ENCODE measurements at places on chromosomes 11 and 22.
A peak's percentile ranks its signal among the peaks of the same experiment; 100 is the strongest.

DNA sequence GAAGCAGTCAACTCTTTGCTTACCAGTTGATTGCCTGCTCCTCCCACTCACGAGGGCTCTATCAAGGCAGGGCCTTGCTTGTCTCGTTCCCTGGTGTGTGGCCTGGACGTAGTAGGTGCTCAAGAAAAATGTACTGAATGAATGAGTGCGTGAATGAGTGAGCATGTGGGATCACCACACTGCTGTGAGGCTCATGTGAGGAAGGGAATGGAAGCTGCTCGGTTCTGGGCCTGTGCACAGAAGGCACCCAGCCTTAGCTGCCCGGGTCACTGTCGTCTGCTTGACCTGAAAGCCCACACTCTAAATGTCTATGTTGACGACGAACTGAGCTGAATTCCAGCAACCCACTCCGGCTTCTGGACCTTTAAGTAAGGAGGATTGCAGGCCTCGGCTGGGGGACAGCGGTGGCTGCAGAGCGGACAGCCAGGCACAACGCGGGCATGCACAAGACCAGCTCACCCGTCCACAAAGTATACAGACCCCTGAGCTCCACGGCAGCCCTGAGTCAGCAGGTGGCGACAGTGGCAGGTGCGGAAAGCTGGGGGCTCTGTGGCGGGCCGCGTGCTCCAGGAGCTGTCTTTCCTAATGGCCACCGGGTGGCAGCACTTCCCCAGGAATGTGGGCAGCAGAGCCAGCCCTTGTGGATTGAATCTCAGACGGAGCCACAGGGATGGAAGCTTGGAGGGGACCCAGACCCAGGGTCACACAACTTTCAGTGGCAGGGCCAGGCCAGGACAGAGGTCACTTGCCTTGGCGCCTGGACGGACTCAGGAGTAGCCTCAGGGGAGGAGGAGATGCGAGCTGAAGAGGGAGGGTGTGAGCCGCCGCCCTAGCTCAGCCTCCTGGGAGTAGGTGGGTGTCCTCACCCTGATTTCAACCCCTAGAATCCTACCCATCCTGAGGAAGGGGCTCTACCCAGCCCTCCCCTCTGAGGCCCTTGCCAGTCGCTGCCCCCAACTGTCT is 5.0 kb upstream of the PICK1 start:
- DNase-seq = peak; percentile 90

GRCh38 chr11:44957776-44958564 is 7.3 kb upstream of the TP53I11 start:
- DNase-seq = no peak

DNA sequence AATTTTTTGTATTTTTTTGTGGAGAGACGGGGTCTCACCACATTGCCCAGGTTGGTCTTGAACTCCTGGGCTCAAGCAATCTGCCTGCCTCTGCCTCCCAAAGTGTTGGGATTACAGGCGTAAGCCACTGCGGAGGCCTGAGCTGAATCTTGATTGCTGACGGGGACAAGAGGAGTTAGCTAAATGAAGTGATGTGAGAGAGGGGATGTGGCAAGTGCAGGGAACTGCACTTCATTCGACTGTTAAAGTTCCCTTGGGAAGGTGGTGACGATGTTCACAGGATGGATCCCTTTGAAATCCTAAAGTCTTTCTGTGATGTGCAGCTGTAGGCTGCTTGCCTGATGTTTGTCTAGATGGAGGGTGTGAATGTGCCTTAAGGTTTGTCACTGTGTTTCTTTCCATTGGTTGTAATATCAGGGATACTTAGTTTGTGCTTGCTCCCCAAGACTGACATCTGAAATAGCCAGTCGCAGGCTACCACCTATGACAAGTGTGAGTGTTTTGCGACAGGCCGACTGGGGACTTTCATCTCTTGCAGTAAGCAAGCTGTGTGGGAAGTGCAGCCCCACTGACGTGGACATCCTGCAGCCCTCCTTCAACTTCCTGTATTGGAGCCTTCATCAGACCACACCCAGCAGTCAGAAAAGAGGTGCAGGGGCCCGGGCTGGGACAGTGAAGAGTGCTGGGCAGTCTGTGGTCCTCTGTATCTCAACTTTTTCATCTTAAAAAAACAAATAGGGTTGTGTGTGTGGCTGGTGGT is 19.6 kb upstream of the CCDC134 start:
- peak; percentile 56 for DNase-seq

- no peak for DNase-seq
Observed at GRCh38 chr11:2761131-2762030, 61.6 kb upstream of the KCNQ1OT1 start.

- DNase-seq = peak; percentile 33
Observed at GRCh38 chr22:22397292-22397870, 111.2 kb downstream of the ZNF280B start.

DNA sequence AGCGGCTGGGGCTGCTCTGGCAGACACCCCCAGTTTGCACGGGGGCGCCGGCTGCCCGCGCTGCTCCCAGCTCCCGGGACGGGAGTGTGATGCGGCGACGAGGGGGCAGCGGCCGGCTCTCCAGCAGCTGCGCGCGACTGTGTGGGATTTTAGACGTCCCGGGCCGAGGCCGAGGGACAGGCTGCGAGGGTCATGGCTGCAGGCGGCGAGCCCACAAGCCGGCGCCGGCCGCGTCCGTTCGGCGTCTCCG is 159 bp downstream of the FZD4 start:
- no peak for DNase-seq

DNA sequence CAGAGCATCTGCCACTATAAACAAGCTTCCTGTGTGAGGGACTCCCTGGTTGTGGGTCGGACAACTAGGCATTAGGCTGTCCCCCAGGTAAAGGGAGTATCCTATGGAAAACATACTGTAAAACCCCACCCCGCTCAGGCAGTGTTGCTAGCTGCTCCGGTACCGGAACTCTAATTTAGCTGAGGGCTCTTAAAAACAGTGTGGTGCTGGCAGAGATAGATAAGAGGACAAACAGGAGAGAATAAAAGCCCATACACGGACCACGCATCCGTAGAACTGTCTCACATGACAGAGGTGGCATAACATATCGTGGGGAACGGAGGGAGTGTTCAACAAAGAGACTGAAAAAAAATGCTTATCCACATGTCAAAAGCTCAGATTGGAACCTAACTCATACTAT is 3.4 kb upstream of the MOGAT2 start:
- DNase-seq = no peak

GRCh38 chr11:114162719-114163123 is 103.2 kb downstream of the ZBTB16 start:
- DNase-seq = peak; percentile 85

DNA sequence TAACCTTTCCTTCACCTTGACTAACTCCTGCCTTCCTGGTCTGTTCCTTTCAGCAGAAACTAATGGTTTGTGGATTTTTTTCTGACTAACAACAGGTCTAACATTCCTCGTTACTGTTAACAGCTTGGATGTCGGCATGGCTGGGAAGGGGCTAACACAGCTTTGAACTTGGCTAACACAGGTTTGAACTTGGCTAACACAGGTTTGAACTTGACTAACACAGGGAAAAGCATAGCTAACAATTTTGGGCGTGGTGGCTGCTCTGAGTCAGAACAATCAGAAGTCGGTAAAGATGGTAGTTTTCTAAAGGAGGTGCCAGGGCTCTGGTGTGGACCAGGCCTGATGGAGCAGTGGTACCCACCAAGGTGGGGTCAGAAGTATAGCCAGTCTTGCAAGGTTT is 16.1 kb downstream of the MIAT start:
- DNase-seq = no peak

GRCh38 chr11:130519128-130519932 is 70.9 kb downstream of the ADAMTS15 start:
- no peak for DNase-seq

GRCh38 chr22:45335854-45336522 is 26.3 kb downstream of the FAM118A start:
- no peak for DNase-seq

DNA sequence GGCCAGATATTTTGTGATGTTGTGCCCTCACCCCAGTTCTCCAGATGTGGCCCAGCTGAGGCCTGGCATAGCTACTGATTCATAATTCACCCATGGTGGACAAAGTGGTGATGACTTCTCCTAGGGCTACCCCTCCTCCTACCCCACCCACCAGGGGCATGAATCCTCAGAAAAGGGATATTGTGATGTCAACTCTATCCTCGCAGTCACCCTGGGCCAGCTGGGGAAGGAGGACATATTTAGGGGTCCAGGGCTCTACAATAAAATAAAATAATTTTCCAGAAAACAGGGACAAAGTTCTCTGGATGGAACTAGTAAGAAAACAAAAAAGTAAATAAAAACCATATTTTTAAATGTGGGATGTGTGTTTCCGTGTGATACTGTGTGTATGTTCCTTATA is at the start of gene UBQLNL:
Gene UBQLNL, minus strand, starts transcription at position 101 of the 400 bp plus-strand sequence. CDS start 258 bp downstream, outside the sequence.
- no peak for DNase-seq

DNA sequence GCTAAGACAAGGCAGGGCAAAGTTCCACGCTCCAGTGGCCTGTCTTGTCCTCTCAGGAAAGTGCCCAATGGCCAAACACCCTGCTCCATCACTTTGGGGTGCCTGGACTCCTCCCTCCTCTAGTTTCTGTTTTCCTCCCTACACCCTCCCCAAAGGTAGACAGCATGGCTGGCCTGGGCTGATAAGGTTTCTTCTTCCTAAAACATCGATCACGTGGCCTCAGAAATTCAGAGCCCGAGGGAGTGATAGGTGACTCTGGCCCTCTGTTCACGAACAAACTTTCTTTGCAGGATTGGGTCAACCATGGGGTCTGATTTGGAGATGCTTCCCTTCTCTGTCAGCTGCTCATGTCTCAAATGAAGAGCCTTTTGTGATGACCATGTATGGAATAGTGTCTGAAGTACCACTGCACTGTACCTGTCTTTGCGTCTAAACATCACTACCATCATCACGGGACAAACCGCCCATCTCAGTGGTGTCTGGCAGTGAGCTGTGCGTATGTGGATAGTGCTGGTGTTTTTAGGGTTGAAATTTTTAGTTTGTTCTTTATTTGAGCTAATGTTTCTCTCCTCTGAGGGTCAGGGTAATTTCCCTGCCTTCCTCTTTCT is 6.1 kb downstream of the MICAL2 start:
- no peak for DNase-seq

DNA sequence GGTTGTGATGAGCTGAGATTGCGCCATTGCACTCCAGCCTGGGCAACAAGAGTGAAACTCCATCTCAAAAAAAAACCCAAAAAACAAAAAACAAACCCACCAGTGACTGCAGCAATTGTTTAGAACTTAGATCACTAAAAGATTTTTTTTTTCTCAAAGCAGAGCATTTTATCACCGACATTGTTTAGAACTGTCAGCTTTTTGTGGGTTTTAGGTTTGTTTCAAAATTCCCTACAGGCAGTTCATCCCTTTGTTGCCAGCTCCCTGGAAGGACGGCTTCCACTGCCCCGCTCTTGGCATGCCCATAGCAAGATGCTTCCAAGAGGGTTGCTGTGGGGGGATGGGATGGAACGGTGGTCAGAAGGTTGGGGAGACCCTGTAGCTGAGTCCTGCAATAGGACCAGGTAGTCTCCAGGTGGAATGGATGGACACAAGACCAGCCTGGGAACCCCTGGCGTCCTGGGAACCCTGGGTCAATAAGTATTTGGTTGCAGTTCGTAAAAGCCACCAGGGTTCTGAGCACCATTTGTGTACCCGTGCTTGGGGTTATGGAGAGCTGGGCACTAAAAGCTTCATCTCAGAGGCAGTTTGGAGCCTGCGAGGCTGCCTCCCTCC is 46.7 kb downstream of the TSPAN18 start:
- no peak for DNase-seq

DNA sequence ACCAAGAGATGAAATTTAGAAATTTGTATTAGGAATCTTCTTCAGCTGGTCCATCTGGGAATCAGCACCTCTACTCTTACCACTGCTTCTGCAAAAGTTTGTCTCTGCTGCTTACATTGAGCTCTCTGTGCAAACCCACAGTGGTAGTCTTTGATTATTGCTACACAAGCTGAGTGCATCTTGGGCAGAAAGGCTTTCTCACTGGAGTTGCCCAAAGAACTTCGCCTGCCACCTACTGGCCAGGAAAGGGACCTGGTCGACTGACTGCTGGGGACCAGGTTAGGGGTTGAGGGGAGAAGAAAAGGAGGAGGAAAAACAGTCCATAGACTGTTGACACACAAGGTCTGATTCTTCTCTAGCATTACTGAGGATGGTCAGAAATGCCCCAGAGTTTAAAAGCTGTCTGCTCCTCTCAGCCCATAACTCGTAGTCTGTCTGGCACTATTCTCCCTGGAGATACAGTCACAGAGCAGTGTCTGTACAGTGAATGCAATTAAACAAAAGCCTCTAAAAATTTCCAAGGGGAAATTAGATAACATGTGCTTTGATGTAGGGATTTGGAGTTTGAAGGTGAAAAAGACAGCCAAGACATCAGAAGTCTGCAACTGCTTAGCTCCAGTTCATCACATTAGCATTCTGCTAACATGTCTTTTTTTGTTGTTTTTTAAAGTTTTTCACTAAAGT is 215.0 kb upstream of the CTSC start:
- peak; percentile 18 for DNase-seq

DNA sequence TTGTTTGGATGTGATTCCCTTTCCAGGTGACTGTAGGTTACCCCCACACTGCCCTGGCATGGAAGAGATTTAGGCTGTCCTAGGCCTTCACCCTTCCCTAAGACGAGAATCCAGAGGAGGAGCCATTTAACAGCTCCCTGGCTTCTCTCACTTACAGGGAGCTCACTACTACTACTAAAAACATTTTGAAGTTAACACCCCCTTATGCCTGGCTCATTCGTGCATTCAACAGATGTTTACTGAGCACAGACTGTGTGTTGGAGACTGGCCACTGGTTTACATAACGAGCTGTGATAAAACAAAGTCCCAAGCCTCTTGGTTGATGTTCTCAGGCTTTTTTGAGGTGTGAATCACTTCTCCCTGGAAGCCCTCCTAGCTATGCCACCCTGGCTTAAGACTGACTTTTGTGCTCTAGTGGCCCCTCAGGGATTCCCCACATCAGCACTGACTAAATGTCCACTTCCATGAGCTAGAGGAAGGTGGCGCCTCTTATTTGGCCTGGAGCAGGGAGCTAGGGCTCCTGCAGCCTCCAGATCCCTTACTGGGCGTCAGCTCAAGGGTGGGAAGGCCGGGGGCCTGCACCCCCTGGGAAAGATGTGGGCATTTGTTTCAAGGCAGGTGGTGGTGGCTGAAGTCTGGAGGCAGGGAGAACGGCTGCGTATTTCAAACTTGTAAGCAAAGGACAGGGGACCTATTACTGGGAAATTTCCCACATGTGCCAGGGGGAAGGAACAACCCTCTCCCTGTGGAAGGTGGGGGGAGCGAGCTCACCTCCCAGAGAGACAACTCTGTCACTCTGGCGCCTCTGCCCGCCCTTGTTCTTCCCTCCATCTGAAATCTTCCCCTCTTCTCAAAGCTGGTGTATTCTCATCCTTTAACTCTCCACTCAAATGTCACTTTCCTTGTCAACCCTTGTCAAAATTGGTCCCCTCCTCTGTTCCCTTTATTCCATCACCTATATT is 19.4 kb upstream of the MALAT1 start:
- peak; percentile 82 for DNase-seq

- DNase-seq = peak; percentile 56
Observed at GRCh38 chr11:74019104-74019738, 10.3 kb upstream of the UCP3 start.

GRCh38 chr11:78161962-78162371 is 22.5 kb upstream of the ALG8 start:
- DNase-seq = peak; percentile 40

Measured in psoas muscle (tissue), 8 donors.